ENCODE measurements at places on chromosomes 1 and 21.

DNA sequence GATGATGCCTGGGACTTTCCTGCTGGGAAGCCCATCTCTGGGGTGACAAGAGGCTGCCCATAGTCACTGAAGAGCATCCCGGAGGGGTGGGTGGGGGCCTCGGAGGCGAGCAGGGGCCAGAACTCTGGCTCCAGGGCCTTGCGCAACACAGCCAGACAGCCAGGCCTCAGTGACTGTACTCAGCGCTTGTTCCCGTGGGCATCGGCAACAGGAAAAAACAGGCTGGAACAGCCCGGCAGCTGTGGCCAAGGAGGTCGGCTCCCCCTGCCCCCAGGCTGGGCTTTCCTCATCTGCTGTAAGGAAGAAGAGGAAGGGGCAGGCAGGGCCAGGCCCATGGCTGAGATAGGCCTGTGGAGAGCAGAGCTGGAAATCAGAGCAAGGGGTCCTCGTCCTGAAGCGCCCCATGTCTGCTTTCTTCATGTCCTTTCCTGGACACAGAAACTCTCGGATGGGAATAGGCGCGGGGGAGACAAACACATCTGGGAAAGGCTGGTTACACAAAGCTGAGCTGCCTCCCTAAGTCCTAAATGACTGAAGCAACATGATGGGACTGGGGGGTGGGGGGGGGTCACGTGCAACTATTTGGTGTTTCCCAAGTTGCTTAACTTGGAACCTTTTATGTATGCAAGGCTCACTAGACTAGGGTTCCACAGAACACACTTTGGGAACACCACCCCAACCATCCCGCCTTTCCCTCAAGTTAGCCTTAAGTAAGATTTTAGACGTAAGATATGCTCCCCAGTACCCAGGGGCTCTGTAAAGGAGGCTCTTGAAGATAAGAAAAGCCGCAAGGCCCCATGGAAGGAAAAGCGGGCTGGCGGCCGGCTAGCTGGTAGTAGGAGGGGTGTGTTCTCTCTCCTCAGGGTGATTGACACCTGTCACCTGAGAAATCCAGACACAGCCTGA, 30.7 kb downstream of the HSPG2 start:
- no peak for DNase-seq

DNA sequence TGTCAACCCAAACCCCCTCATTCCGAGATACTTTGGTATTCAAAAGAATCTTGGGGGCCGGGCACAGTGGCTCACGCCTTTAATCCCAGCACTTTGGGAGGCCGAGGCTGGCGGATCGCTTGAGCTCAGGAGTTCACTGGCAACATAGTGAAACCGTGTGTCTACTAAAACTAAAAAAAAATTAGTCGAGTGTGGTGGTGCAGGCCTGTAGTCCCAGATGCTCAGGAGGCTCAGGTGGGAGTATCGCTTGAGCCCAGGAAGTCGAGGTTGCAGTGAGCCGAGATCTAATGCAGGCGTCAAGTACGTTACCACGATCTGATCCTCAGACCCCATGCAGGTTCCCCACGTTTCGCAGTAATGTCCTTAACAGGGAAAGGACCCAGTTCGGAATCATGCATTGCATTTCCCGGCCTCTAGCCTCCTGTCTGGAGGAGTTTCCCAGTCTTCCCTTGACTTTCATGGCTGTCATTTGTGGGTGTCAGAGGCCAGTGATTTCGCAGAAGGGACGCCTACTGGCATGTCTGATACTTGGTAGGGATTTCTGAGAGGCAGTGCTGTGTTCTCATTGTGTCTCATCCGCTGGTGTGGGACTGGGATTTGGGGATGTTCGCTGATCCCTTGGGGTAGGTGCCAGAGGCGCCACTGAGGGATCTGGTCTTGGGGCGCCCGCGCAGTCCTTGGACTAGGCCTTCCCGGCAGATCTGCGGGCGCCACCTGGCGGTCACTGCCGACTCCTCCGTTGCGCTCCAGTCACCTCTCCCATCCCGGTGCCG, 39.3 kb upstream of the HMGN1 start:
- DNase-seq = peak; percentile 82

- DNase-seq = no peak
Observed at GRCh38 chr1:13600762-13601453, 17.3 kb downstream of the PDPN start.

GRCh38 chr1:201254625-201255478, 28.5 kb upstream of the PKP1 start:
- peak; percentile 53 for DNase-seq

DNA sequence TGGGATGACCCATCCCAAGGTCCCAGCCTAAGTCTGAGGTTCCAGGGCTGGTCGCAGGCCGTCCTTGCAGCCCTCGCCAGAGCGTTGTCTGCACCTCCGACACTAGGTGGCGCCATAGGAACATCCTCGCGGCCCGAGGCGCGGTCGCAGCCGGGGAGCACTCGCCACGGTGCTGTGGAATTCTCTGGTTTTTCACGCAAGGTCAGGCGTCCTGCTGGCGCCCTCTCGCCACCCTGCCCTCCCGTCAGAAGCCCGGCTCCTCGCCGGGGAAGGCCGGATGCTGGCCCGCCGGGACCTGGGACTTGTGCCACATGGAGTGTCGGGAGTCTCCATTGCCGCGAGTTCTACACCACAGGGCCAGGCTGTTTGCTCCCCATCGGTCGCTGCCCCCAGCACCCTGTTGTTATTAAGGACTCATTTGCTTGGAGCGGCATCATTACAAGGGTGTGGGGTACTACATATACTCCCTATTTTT, 196.8 kb upstream of the LMO4 start:
- peak; percentile 86 for DNase-seq

GRCh38 chr1:85628791-85629531, 48.4 kb downstream of the CCN1 start:
- peak; percentile 86 for DNase-seq

GRCh38 chr1:152182944-152183361, 23.9 kb upstream of the RPTN start:
- DNase-seq = peak; percentile 85

GRCh38 chr1:156379420-156380165, 10.6 kb downstream of the RHBG start:
- no peak for DNase-seq
